Fibroblast of mammary gland (primary cell): ENCODE measurements at places on chromosomes 5 and 9.

DNA sequence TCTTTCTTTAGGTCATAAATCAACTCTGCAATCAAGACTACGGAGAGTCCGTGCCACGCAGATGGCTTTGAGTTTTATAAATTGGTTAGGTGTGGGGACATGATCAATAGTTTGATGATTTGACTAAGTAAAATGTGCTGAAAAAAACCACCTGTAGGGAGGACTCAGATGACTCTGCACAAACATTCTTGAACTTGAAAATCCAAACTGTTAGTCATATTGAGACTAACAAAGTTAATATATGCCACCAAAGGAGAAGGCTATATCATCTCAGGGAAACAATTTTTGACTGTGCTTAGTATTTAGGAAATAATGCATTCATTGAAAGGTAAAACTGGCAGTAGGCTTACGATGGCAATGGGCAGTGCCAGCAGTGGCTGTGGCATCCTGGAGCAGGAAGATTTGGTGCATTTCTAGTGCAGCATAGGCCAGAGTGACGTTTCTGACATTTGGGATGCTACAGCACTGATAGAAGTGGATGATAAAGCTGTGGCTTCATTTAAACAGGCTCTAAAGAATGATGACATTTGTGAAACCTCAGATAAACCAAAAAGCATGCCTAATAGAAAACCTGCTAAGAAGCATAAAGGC lies 291.1 kb downstream of the MLLT3 start:
- DNase-seq: no peak

DNA sequence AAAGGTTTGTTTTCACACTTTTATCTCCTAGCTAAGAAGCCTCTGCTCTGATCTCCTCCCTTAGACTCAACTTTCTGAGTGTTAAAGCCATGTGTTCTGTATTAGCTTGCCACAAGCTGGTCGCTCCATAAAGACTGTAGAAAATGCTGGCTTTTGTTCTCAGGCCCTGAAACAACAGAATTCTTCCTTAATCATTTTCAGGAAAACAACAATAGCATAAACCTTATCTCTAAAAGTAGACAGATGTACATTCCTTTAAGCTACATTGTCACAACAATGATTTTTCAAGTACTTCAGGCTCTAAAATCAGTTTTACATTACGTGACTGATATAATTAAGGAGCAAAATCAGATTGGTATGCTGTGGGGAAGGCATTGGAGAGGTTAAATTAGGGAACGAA lies 41.9 kb downstream of the VCAN start:
- DNase-seq: no peak

GRCh38 chr9:75626860-75627259 lies 263.6 kb upstream of the PCSK5 start:
- no peak for DNase-seq

DNA sequence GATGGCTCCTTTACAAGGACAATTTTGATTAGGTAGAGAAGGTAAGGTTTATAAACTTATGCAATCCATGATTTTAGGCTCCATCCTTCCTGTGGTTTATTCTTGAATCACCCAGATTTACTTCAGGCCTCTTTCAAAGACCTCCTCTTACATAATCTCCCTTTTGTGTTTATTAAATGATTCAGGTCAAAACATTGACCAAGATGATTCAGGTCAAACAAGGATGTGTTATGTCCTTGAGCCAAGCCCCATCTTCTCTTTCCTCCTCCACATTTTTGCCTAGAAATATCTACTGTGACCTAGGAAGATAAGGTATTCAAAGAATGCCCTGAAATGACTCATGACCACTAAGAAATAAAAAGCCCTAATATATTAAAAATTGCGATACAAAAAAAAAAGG lies 31.8 kb upstream of the TLR4 start:
- DNase-seq: peak; percentile 56

DNA sequence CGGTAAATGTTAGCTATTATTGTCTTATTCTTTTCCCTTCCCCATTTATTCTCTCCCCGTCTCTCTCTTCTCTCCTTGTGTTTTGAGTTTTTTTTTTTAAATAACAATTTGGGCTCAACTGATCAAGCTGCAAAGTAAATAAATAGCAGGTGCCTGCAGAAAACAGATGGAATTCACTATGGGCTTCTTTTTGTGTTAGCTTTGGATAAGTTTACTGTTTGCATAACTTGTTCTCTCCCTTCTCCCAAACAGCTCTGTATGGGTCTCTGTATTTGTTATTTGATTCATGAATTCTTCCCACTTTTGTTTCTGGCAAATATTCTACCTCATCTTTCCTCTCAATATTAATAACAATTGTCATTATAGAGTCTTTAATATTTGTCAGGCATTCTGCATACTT lies 111.8 kb upstream of the ASTN2 start:
- no peak for DNase-seq
